NCI-H2029 treated with DMSO at 0.1 percent for 48 hours (cell line): ENCODE measurements at places on chromosomes 5 and 9.

- no peak for DNase-seq
Measured at GRCh38 chr9:135774239-135774747, 72.3 kb downstream of the KCNT1 start.

DNA sequence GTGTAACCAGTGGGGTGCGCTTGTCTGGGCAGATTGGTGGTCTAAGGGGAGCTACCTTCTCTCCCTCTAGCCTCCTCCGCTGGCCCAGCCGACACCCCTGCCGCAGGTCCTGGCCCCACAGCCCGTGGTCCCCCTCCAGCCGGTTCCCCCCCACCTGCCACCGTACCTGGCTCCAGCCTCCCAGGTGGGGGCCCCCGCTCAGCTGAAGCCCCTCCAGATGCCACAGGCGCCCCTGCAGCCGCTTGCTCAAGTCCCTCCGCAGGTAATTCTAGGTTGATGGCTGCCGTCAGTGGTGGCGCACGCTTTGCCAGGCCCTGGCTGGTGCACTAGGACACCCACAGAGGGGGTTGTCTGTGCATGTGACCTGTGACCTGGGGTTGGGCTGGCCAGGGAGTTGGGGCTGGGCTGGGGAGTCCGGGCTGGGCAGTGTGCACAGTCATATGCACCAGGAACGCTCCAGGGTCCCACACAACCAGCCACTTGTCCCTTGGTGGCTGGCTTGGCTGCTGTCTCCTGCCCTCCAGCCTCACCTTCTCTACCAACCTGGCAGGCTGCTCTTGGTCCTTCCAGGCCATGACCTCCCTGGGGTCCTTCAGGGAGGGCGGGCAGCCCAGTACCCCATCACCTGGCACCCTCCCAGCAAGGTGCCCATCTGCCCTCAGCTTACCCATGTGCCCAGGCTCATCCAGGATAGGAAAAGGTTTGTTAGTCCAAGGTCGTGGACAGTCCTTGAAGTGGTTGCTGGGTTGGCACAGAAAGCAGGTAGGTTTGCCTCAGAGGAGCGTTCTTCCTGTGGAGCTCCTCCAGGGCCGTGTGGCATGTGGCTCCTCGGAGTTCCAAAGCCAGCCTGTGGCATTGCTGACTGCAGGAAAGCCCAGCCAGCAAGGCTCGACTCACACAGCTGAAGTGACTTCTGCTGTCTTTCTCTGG, 73.2 kb downstream of the WNK2 start:
- DNase-seq = no peak

DNA sequence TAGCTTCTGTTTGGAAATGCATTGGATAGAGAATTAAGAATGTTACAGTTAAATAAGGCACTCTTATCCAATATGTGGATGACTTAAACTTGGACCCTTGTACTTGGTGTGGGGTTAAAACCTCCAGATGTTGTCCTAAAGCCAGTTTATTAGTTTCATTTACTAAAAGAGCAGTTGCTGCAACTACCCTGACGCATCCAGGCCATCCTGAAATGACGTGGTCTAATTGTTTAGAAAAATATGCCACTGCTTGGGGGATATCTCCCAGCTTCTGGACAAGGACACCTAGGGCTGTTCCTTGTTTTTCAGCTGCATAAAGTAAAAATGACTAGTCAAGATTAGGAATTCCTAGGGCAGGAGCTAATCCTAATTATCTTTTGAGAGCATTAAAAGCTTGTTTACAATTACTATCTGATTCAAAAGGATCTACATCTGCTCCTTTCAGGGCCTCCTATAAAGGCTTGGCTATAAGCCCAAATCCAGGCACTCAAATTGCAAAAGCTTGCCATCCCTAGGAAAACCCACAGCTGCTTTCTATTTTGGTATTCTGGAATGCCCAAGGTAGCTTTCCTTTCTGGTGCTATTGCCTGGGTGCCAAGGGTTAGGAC, 45.7 kb upstream of the SLCO4C1 start:
- peak; percentile 84 for DNase-seq

GRCh38 chr5:96968074-96968473, 32.2 kb downstream of the LNPEP start:
- no peak for DNase-seq

- DNase-seq = no peak
Measured at GRCh38 chr9:124349267-124349666, 66.0 kb downstream of the PSMB7 start.
